NCI-H187 (cell line): ENCODE measurements at places on chromosomes 4 and X.

- no peak for DNase-seq
Measured at GRCh38 chrX:133913658-133914388, 71.6 kb downstream of the GPC3 start.

- DNase-seq, result no peak
Measured at GRCh38 chr4:104589264-104589868, 94.7 kb upstream of the CXXC4 start.

- no peak for DNase-seq
Measured at GRCh38 chr4:7089213-7089986, 21.5 kb upstream of the GRPEL1 start.

DNA sequence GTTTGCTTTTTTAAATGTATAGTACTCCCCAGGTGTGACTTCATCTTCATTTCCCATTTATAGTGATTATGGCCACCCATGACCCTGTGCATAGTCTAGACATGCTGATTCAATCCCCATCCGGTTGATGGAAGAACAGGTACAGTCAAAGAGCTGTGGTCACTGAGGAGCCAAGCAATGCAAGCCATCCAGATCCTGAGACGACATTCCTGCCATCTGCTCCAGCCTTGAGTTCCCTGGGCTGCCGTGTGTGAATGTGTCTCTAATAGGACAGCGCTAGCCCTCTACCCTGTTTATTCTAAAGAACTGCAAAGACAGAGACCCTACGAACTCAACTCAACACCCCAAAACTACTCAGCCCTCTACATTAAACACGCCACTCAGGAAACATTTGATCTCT is 1.7 kb downstream of the KCNIP4 start:
- no peak for DNase-seq

DNA sequence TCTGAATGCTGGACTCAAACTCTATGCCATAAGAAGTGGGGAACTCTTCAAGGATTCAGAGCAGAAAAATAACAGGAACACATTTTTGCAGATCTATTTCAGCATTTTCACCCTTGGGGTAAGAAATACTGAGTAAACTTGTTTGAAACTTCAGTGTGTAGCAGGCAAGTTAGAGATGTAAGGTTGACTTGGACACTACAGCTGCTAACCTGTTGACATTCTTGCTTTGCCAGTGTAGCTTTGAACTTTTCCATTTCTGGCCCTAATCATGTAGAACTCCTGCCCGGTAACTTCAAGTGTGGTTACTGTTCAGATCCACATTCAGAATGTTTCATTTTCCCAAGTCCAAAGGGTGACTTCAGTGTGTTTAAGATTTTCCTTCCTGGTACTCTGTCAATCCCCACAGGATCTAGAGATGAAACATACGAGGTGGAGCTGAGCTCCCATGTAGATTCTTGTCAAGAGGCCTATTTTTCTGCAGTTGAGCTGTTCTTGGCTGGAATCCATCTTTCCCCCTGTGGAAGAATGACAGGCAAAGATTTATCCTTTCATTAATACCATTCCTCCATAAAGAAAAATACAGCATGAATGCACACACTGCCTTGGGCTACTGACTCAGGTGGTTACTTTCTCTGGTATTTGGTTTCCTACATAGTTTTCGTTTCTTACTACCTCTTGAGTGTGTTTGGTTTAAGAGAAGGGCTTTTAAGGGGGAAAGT is 34.1 kb downstream of the FHDC1 start:
- DNase-seq, result no peak

DNA sequence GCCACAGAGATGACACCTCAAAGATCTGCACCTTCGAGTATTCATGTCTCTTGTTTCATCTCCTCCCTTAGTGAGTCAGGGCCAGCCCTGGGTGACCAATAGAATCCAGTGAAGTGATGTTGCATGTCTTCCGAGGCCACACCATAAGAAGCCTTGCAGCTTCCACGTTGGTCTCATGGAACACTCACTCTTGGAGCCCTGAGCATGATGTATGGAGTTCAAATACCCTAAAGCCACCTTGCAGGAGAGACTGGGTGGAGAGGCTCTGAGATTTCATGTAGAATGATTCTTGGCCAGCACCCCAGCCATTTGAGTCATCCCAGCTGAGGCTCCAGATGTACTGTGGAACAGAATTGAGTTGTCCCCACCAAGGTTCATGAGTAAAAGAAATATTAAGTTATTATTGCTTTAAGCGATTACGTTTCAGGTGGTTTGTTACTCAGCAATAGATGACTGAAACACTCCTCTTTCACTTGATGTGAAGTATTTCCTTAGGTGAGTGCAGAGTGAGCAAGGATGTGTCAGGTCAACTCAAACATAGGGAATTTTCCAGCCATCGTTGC is 5.0 kb upstream of the RP2 start:
- no peak for DNase-seq

DNA sequence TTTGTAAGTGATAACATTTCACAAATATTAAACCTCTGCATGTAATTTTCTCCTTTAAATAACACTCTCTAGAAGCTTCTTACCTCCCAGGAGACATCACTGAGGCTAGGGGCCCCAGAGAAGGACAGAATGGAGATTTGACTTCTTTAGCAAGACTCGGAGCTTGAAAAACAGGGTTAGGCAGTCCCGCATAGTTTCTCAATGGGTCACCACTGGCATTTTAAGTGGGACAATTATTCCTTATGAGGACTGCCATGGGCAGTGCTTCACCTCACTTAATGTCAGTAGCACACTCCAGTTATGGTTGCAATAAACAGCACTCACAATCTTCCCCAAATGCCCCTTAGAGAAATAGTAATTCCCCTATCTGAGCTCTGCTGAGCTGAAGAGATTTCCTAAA is 66.7 kb upstream of the NOCT start:
- no peak for DNase-seq

- no peak for DNase-seq
Measured at GRCh38 chr4:109977854-109978501, 65.3 kb downstream of the EGF start.

DNA sequence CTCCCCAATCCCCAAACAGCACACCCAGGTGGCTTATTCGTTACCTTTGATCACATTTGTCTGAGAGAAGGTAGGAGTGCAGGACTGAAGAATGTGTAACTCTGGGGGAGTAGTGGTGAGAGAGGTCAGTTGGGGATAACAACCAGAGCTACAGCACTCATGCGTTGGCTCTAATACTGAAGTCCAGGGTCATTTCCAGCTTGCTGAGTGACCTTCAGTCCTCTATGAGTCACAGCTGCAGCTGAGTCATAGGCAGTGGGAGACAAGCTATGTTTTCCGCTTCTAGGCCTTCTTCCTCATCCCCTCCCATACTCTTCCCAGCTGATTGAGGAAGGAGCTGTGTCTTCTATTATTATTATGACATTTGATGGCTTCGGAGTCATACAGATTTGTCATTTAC is 31.6 kb upstream of the CT47C1 start:
- no peak for DNase-seq

- DNase-seq, result no peak
Measured at GRCh38 chrX:136626891-136627290, 21.1 kb upstream of the CD40LG start.

GRCh38 chr4:164872481-164872880 is 4.5 kb upstream of the APELA start:
- no peak for DNase-seq

GRCh38 chr4:57351731-57352130 is 241.5 kb upstream of the IGFBP7 start:
- DNase-seq, result no peak

DNA sequence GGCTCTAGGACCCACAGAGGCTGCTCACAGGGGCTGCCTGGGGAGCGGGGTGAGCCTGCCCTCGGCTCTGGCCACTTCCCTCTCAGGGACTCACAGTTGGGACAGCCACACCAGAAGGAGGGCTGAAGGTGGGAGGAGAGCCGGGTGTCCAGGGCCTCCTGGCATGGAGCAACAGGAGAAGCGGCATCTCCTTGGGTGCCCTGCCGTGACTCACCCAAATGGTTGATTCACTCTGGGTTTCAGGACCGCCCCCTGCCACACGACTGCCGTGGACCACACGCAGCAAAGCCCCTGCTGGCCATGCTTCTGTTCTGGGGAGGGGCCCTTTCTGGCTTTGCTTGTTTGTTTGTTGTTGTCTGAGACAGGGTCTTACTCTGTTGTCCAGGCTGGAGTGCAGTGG is 86.0 kb upstream of the AFAP1 start:
- DNase-seq, result no peak

- no peak for DNase-seq
Measured at GRCh38 chrX:15664487-15665444, at the start of gene CLTRN. Gene CLTRN (minus strand): TSS chrX:15664805. CDS start chrX:15664775, 30 bp downstream.

DNA sequence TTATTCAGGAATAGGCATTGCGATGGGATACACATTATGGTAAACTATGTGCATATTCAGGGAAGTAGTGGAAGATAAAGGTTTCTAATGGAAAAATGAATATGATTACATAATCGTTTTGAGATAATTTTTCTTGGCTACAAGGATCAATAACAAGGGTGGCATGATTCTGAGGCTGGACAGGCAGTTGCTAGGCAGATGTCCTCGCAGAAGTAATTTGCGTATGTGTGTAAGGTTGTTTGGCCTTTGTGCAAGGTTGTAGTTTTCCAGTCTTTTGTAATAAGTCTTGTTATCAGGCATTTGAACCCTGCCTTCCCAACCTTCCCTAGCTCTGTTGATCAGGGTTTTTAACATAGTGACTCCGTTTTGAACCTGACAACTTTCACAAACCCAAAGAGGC is 59.7 kb downstream of the RGS12 start:
- DNase-seq, result no peak

DNA sequence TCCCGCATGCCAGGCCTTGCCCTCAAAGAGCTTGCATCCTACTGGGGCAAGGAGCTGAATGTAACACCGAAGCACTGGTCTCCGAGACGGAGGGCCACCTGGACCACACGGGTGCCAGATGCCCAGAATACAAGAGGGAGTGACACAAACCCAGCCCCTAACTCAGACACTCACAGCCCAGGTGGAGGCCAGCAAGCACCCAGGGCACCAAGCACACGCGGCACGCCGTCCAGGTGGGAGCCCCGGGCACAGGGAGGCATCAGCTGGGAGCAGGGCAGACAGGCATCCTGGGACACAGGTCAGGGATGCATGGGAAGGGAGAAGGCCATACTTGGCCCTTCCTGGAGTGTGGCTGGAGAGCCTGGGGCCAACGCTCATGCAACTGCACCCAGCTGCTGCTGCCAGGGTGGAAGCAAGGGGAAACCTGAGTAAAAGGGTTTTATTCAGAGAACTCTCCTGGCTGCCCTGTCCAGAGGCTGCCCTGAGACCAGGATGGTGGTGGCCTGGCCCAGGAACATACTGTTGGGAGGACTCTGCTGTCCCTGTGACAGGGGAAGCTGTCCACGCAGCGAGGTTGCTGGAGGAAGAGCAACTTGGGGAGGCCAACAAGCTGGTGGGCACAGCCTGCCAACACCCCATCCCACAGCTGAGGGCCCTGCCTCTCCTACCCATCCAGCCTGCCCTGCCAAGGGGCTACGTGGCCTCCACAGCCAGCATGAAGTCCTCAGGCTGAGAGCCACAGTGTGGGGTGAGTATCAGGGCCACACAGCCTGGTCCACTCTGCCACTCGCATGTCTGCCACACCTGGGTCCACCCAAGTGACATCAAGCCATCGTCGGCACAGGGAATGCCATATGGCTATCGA is 22.2 kb upstream of the PPP2R2C start:
- DNase-seq, result no peak

DNA sequence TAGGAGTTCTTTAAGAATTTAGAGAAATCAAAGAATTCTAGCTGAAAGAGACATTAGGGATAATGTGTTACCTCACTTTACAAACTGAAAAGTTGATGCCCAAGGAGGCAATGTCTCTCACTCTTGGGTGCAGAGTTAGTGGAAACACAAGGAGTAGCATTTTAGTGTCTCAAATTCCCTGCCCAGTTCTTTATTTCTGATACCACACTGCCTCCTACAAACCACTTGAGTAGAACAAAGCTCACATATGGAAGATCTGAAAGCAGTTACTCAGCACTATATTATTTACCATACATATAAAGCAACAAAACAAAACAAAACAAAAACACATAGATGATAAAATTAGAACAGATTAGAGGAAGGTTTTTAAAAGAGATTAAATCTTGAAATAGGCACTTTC is 124.2 kb downstream of the REELD1 start:
- DNase-seq, result no peak

DNA sequence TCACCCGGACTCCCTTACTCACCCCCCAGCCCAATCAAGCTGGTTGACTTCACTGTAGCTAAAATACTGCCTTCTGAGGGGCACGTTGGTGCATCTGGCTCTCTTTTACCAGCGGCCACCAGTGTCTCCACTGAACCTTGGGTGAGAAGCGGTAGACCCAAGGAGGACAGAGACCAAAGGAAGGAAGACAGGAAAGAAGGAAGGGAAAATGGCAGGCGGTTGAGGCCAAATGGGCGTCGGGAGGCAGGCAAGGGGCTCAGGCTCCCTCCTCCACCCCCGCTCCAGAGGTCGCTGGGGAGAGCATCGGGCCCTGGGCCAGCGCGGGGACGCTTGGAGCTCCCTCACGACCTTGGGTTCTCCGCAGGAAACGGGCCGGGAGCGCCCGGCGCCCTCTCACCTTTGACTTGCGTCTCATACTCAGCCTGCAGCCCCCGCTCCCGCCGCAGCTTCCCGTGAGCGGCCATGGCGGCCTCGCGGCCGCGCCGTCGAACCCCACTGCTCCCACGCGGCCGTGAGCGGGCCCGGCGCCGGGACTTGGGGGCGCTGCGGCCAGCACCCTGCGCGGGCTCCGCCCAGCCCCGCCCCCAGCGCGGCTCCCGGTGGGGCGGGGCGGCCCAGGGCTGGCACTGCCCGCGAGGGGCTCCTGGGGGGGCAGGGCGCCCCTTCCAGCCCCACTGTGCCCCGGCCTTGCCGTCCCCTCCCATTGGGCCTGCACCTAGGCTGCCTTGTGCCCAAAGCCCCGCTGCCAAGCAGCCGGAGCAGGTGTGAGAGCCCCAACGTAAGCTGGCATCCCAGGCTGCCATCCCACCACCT is at the start of gene ARHGAP4:
Gene ARHGAP4, minus strand, starts transcription at position 526 of the 813 bp plus-strand sequence. Its CDS starts 62 bp downstream, at position 464.
- no peak for DNase-seq

GRCh38 chrX:20434986-20435385 is 168.3 kb upstream of the RPS6KA3 start:
- DNase-seq, result no peak

DNA sequence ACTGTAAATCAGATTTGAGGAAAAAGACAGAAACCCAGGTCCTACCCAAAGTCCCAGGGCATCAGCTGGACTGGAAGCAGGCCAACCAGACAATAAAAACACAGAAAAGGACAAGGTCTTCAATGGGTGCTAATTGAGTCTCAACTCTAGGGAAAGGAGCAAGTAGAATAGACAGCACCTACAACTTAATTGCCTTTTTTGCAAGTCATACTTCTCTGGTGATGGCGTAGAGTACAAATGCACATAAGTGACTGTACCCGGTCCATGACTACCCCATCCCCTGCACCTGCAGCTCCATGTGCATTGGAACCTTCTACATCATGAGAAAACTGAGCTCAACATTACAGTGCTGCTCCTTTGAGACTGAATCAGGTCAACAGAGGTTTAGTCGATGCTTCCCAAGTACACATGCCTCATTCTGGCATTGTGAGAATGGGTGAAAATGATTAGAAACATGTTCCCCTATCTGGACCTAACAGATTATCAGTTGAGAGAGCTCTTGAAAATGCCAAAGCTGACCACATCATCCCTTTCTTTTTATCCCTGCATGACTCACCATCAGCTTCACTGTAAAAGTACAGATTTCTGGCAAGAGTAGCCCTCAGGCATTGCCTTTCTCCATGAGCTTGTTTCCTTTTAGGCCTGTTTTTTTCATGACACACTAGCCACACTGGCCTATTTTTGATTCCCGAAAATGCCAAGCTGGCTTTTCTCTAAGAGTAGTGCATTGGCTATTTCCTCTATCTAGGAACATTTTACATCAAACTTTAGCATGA is 298.3 kb downstream of the HS3ST1 start:
- DNase-seq, result no peak

GRCh38 chrX:106284431-106285025 is 116.4 kb downstream of the PWWP3B start:
- DNase-seq, result no peak
